ENCODE measurements at places on chromosomes 3 and 15. TPM values are rescaled to one million over a fixed set of nuclear protein-coding genes. Genes with fewer than 3 reads are reported as not detected.

DNA sequence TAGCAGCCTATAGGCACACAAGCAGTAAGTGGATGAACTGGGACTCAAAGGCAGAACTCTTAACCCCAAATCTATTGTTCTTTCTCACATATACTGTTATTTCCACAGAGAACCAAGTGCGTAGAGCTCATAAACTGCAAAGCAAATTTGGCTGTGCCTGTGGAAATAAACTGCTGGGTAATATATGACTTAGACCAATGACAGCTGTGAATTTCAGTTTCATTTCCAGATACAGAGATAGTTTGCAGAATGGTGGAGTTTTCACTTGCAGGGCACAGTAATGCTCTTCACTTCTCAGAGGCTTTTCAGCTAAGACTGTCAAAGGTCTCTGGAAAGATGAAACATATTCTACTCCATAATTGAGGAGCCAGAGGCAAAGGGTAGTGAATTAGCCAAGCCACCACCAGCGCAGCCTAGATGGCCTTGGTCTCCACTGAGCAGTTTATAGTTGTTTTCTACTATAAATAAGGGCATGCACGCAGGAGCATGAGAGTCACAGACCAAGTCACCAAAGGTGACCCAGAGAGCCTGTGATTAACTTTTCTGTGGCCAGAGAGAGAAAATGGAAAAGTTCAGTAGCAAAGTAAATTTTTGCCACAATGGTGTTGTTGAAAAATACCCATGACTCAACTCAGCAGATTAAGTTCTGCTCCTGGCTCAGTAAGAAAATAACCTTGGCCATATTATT lies 180.7 kb upstream of the GRM7 start:
- no peak for DNase-seq

DNA sequence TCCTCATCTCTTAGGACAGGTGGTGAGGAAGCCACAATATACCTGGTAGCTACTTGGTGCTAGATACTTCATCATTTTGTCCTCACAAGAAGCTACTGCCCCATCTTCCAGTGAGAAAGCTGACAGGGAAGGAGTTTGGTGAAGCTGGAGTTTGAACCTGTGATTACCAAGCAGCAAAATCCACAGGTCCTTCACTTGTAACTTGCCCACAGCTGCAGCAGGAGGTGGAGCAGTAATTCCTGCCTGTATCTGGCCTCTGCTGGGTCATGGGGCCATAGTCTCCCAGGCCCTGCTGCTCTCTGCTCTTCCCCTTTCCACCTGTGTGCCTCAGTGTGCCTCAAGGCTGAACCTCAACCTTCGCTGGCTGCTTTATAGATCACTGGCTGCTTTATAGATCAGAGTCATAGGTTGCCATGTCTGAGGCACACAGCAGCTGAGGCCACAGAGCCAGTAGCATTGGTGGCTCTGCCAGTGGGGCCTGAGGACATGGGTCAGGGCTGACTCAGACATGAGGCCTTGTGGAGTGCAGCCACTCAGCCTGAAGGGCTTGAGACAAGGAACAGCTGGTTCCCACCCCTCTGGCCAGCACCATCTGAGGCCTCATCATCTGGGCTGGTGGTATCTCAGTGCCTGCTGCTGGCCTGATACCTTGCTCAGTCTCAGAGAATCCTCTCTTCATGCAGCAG lies 11.1 kb upstream of the CHRNB4 start:
- DNase-seq: no peak

- no peak for DNase-seq
Observed at GRCh38 chr15:47273864-47274263, 443.4 kb upstream of the SEMA6D start.

DNA sequence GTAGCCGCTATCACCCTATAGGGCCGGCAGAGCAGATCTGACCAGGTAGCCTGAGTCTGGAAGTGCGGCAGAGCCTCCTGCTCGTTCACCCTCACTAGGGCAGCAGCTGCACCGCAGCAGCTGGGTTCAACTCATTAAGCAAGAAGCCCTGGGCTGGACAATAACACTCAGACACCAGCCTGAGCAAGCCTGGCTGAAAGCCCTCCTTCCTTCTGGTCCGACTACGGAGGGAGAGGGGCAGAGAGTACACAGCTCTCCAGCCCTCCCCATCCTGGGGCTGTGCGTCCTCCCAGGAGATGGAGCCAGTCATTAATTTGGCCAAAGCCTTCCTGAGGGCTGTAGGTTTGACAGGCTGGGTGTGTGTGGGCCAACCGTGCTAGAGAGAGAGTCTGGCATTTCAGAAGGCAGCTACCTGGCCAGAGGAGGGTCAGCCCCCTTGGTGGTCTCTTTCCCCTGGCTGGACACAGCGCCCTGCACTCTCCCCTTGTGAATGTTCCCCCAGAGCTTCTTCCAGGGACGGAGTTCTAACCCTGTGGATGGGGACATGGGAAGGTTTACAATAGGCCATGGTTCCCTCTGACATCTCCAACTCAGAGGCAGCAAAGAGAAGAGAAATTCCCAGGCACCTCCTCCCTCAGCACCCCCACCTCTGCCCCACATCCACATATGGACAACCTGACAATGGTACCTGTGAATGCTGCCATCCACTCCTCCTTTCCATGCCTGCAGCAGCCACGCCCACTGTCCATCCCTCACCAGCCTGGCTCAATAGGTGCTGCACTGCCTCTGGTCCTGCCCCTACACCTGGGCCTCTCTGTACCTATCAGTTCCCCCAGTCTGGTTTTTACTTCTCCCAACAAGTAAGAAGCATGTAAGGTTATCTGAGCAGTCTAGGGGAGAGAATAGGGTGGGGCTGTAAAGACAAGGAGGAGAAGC lies 6.5 kb downstream of the CHRNB4 start:
- DNase-seq: no peak

- DNase-seq: no peak
Observed at GRCh38 chr3:139477710-139478640, 1.7 kb upstream of the RBP2 start.

GRCh38 chr3:32392536-32393302 lies 1.1 kb downstream of the CMTM7 start:
- DNase-seq: no peak

DNA sequence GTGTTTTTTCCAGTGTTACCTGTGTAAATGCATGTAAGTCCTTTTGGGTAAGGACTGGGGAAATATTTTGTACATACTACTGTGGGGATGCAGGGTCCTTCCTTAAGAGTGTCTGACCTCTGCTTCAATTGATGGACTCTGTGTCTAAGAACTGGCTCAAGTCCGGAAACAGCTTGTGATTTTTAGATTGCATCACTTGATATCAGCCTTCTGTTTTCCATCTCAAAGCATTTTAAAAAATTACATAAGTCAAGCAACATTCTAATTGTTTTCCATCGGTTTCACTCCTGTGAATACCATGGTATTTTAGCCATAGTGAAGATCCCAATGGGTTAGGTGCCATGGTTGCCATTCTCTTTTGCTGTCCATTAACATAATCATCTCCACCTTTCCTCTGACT lies 597.6 kb downstream of the SQOR start:
- no peak for DNase-seq

- no peak for DNase-seq
Observed at GRCh38 chr15:69666921-69667811, 214.5 kb downstream of the RPLP1 start.

DNA sequence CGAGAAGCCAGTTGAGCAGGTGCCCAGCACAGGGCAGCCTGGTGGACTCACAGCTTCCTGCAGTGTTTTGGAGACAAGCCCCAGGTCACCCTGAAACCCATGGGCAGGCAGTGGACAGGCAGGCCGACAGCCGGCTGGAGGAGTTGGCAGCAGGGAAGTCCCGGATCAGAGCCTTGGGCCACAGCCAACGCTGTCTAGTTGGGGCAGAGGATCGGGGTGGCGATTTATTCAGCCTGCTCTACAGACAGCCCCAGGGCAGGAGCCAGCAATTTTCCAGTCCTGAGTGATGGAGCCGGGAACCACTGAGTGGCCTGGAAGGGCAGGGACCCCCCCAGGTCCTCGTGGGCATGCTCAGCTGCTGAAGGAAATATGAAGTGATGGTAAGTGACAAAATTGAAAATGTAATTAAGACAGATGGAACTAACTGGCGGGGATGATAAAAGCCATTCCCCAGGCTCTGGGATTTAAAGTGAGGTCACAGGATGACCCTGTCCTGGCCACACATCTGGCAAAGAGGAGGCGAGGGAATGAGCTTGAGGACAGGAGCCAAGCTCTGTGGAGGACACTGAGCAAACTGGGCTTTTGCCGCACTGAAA lies 34.4 kb upstream of the TBC1D21 start:
- DNase-seq: no peak

- no peak for DNase-seq
Observed at GRCh38 chr3:14330508-14330907, 71.9 kb upstream of the SLC6A6 start.

- no peak for DNase-seq
Observed at GRCh38 chr3:34109021-34109420, 310.6 kb downstream of the PDCD6IP start.

GRCh38 chr3:82978368-82978767 lies 1216.9 kb upstream of the GBE1 start:
- DNase-seq: no peak

- no peak for DNase-seq
Observed at GRCh38 chr3:128294999-128295468, 141.8 kb downstream of the EEFSEC start.

- DNase-seq: no peak
Observed at GRCh38 chr3:60645801-60646200, 605.5 kb downstream of the FHIT start.

- DNase-seq: no peak
Observed at GRCh38 chr3:122516846-122517360, 2.2 kb upstream of the KPNA1 start.

- no peak for DNase-seq
Observed at GRCh38 chr3:72161881-72162595, 377.1 kb upstream of the PROK2 start.

GRCh38 chr3:123881771-123882170 lies 2.4 kb downstream of the MYLK start:
- DNase-seq: no peak

GRCh38 chr3:162295323-162295983 lies 798.8 kb downstream of the OTOL1 start:
- peak; percentile 94 for DNase-seq

GRCh38 chr3:17074559-17074958 lies 189.8 kb downstream of the PLCL2 start:
- no peak for DNase-seq

DNA sequence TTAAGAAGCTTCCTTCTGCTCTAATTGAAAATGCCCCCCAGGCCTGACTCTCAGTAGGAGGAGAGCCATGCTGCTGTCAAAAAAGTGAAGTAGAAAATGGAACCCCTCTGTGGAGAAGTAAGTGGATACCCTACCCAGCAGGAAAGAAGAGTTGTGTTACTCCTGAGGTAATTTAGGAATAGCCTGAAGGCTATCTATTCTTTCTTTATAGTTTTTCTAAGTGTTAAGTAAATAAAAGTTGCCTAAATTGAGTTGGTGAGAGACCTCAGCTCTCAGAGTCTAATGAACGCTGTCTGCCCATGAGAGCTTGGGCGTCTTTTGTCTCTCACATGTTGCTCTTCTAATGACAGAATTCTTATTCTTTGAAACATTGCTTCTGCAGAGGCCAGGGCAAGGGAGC lies 116.2 kb downstream of the NSUN3 start:
- no peak for DNase-seq

CLDN18 gene
- total RNA-seq: not detected

NANOGP8 gene
- total RNA-seq: not detected

GDPGP1 gene
- total RNA-seq: 7.6 TPM

CCDC66 gene
- total RNA-seq: 17.3 TPM

SPESP1 gene
- not detected for total RNA-seq

ISLR gene
- total RNA-seq: not detected

CCDC191 gene
- 11.0 TPM for total RNA-seq

SLC22A13 gene
- 0.44 TPM for total RNA-seq

GOLGA6A gene
- total RNA-seq: not detected
